Stimulated activated CD4-positive, alpha-beta T cell treated with anti-CD3 and anti-CD28 coated beads, Interleukin-2, amount 100 ng/mL, for 48 hours (primary cell): ENCODE measurements at places on chromosomes 7 and 10.

GRCh38 chr7:40244226-40244625 is 109.4 kb downstream of the SUGCT start:
- no peak for DNase-seq

DNA sequence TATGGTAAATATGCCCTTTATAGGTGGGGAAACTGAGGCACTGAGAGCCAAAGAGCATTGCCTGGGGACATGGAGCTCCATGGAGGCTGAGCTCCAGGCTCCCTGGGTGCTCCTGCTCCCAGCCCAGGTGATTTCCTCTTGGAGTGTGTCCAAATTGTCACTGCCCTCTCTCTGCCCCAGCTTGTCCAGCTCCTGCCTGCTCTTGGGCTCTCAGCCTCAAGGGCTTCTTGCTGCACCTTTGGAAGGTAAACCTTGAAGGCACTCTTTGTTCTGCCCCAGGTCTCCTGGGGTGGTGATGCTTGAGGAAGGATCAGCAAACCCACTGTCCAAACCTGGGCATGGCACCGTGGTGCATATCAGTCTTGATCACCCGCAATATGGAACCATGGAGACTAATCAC is 166.1 kb downstream of the RPS24 start:
- no peak for DNase-seq

- peak; percentile 59 for DNase-seq
Observed at GRCh38 chr10:117442944-117443685, 67.9 kb upstream of the PDZD8 start.

- no peak for DNase-seq
Observed at GRCh38 chr10:130424418-130424817, 288.2 kb downstream of the GLRX3 start.

GRCh38 chr10:101400585-101400984 is 46.6 kb downstream of the BTRC start:
- DNase-seq: no peak

DNA sequence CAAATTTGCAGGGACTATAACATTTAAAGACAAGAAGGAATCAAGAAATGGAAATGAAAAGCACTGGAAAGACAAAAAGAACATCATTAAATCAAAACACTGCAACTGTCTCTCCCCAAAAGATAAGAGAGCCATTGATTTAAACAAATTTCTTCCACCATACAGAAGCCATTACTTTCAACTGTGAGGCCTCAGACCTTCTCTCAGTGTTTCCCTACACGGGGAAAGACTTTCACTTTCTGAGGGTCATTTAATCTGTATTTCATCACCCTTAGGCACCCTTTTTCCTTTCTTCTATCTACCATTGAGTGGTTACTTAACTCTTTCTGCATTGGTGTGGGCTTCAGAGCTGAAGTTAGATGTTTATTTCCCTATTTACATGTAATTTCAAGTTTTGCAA is 47.5 kb downstream of the CCDC172 start:
- no peak for DNase-seq

GRCh38 chr10:12667052-12667451 is 317.7 kb downstream of the CAMK1D start:
- DNase-seq: no peak

DNA sequence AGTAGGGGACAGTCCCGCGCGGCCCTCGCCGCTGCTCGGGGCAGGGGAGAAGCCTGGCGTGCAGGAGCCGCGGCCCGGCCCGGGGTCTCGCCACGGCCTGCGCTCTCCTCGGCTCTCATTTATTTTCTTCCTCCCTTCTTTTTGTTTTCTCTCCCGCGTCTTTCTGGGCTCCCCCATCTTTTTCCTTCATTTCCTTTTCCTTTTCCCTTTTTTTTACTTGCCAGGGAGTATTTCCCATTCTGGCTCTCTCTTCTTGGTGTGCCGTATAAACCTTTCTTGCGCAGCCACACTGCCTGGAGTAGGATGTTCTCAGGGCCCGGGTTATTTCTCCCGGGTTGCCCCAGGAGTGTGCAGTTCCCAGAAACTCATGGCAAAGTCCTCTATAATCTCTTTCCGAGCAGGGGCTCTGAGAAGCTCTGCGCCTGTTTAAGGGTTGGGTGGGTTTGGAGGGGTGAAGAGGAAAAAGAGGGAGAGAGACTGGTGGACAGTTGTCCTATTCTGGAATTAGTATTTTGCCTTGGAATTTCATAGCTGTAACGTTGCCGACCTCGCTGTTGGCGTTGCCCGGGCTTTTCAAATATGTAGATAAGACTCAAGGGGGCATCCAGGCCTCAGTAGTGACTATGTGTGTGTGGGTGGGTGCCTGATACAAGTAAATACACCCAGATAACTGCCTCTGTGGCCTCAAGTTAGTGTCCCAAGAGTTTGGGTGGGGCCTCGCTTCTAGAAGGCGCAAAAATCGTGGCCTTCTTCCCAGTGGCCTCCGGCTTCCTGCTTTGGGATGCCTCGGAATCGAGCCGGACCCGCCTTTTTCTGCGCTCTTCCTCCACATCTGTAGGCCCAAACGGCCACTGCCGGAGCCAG is 4.3 kb upstream of the ZNF503 start:
- DNase-seq: no peak

DNA sequence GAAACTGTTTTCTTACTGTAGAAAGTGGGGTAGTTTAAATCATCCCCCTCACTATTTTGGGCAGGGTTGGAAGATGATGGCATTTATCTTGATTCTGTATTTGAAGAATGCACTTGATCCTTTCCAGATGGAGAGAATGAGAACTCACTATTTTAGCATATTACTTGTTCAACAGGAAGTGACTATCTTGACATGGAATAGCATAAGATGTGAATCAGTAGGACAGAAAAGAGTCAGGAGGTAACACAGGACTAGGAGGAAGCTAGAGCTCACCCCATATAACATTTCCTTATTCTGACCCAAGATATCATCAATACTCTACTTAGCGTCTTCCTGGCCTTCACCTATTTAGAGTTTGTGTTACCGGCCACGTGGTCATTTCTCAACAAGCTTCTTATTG is 400.2 kb downstream of the PHTF2 start:
- no peak for DNase-seq

DNA sequence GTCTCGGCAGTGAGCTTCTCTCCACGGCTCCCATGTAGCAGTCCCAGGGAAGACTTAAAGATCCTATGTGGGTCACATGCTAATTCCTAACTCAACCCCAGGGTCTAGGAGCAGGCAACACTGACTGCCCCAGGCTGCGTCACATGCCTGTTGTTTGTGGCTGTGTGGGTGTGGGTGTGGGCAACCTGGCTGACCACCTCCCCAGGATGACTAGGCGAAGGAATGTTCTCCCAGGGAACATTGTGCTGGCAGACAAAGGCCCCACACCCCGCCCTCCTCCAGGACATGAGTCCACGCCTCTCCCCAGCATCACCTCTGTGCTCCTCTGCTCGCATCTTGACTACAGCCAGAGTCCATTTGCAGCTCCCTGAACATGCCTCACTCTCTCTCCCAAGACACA is 30.3 kb downstream of the SLC29A3 start:
- no peak for DNase-seq

- DNase-seq: no peak
Observed at GRCh38 chr10:120075349-120075748, 182.8 kb downstream of the SEC23IP start.

GRCh38 chr10:124918191-124918830 is 23.6 kb upstream of the ZRANB1 start:
- no peak for DNase-seq

DNA sequence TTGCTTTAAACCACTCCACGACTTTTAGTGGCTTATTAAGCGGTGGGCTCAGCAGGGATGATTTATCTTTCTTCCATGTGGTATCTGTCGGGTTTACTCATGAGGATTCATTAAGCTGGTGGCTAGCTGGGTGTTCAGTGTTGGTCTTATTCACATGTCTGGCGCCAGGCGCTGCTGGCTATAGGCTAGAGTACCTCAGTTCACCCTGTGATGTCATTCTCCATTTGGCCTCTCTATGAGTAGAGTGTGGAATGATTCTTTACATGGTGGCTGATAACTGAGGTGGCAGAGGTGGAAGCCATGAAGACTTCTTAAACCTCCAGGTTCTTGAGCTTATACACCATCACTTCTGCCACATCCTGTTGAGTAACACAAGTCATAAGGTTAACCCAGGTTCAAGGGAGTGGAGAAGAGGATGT is 115.4 kb downstream of the MLLT10 start:
- no peak for DNase-seq

- peak; percentile 54 for DNase-seq
Observed at GRCh38 chr7:158818325-158819213, 10.7 kb downstream of the ESYT2 start.

DNA sequence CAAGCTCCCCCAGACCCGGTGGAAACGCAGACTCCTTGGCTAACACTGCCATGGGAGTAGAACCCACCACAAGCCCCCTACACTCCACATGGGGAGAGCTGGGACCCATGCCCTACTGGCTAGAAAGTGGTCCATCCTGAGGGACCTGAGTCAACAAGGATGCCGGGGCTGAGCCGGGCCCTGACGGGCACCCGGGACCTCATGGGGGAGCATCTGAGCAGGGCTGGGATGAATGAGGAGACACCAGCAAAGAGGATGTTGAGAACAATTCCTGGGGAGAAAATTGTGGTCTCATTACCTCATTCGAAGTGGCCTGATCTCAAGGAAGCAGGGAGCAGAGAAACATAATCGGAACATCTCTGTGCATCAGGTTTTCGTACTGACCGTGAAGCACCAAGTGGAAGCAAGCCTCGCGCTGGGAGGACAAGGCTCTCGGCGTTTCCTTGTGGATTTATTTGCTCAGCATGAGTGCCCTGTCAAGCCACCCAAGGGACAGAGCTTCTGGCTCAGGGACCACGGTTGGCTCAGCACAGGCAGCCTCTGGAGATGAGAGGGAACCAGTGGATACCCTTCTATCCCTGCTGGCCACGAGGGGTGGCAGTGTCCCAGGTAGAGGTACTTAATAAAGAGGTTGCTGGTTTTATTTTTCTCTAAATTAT is 132.2 kb upstream of the FAM20C start:
- DNase-seq: no peak

- no peak for DNase-seq
Observed at GRCh38 chr10:2445370-2445769, 622.0 kb upstream of the PFKP start.

DNA sequence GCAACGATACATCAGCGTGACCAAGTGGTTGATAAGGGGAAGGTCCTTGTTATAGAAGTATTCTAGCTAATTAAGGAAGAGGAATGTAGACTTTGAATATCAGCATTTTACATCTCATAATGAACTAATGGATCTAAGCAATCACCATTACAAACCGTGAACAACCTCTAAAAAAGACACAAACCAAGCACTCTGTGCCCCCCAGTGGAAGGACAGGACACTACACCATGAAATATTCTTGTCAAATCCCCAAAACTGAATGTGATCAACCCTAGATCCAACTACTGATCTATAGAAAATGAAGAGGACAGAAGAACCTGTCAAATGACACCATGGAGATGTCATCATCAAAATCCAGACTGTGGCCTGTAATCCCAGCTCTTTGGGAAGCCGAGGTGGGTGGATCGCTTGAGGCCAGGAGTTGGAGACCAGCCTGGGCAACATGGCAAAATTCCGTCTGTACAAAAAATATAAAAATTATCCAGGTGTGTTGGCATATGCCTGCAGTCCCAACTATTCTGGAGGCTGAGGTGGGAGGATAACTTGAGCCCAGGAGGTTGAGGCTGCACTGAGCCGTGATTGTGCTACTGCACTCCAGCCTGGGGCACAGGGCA is 111.3 kb upstream of the CARD11 start:
- peak; percentile 66 for DNase-seq

- no peak for DNase-seq
Observed at GRCh38 chr10:127048630-127049029, 143.4 kb downstream of the DOCK1 start.

GRCh38 chr10:59668096-59668495 is 41.6 kb downstream of the SLC16A9 start:
- no peak for DNase-seq

GRCh38 chr7:146830686-146831085 is 714.1 kb downstream of the CNTNAP2 start:
- DNase-seq: no peak

GRCh38 chr7:149385195-149385950 is 75.5 kb downstream of the ZNF777 start:
- no peak for DNase-seq

GRCh38 chr7:24709585-24710360 is 47.5 kb downstream of the GSDME start:
- no peak for DNase-seq

- peak; percentile 50 for DNase-seq
Observed at GRCh38 chr7:5701085-5701914, 80.2 kb downstream of the RNF216 start.

DNA sequence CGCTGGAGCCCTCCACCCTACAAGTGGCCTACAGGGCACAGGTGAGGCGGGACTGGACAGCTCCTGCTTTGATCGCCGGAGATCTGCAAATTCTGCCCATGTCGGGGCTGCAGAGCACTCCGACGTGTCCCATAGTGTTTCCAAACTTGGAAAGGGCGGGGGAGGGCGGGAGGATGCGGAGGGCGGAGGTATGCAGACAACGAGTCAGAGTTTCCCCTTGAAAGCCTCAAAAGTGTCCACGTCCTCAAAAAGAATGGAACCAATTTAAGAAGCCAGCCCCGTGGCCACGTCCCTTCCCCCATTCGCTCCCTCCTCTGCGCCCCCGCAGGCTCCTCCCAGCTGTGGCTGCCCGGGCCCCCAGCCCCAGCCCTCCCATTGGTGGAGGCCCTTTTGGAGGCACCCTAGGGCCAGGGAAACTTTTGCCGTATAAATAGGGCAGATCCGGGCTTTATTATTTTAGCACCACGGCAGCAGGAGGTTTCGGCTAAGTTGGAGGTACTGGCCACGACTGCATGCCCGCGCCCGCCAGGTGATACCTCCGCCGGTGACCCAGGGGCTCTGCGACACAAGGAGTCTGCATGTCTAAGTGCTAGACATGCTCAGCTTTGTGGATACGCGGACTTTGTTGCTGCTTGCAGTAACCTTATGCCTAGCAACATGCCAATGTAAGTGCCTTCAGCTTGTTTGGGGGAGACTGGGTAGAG is at the start of gene COL1A2:
TSS of gene COL1A2 (plus strand) at position 459 of the 704 bp plus-strand sequence. CDS start at position 596, 137 bp downstream.
- peak; percentile 7 for DNase-seq

GRCh38 chr10:7301006-7301778 is 109.6 kb downstream of the SFMBT2 start:
- DNase-seq: no peak

GRCh38 chr10:119368581-119368980 is 161.2 kb downstream of the GRK5 start:
- DNase-seq: no peak

GRCh38 chr7:70585071-70585470 is 546.9 kb upstream of the GALNT17 start:
- no peak for DNase-seq
